C1 segment of cervical spinal cord (tissue), 14 donors: ENCODE measurements at places on chromosomes 3 and 15.

DNA sequence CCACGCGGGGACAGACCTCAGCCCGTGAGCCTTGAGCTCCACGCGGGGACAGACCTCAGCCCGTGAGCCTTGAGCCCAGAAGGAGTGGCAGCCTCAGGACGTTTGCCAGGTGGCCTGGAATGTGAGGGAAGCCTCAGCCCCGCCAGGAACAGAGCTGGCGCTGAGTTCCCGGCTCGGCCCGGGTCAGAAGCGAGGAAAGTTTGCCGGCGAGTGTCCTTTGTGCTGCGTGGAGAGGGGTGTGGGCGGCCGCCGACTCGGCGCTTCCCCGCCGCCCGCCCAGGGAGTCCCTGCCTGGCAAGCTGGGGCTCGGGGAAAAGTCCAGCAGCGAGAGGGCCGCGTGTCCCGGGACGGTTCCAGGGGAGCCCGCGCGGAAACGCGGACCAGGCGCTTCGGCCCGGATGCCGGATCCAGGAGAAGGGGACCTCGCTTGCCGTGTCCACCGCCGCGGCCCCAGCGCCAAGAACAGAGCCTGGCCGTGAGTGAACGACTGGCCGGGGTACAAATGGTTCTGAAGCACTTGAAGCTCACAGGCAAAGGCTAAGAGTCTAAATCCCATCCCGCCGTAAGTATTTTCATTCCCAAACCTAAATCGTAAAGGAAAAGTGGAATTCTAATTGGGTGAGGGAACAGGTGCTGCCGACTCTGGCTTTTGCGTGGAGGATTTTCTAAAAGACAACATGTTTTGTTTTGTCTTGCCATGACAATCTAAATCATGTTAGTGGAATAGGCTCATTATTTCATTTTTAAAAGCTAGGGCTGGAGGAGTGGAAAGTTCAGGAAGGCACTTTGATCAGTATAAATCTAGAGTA is 1.7 kb downstream of the LRRN1 start:
- DNase-seq: no peak

- no peak for DNase-seq
Measured at GRCh38 chr15:71634820-71635560, 175.4 kb upstream of the NR2E3 start.

DNA sequence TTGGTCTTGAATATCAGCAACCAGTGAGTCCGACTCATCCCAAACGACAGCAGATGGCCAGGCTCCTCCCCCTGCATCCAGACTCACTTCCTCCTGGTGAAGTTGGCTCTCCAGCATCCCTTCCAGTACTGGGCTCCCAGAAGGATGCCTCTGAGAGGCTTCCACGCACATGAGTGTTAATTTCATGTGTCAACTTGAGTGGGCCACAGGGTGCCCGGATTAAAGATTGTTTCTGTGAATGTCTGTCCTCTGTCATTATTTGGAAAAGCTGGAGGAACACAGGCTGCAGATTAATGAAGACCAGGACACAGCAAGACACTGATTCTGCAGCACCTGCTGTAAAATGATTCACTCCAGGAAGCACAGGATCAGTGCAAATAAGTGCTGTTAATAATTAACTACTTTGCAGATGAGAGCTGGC is 99.8 kb downstream of the ATP10A start:
- peak; percentile 13 for DNase-seq

DNA sequence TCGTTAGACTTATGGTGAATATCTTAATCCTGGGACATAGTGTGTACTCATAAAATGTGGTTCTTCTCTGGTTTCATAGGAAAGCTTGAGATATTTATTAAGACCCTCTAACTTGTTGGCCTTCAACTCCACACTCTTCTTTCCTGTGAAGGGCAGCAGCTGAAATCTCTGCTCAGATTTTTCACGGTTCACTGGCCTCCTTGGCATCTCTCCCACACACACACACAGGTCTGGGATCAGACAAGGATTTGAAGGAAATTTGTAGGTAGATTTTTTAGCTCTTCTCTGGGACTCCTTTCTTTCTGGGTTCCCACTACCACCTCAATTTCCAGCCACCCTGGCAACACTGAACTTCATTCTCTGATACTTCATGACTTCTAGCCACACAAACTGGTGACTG is 70.2 kb downstream of the MYRIP start:
- no peak for DNase-seq

GRCh38 chr3:26559227-26559626 is 63.3 kb upstream of the LRRC3B start:
- DNase-seq: no peak

- DNase-seq: no peak
Measured at GRCh38 chr3:156964577-156964976, 138.4 kb downstream of the LEKR1 start.

- no peak for DNase-seq
Measured at GRCh38 chr15:83850015-83850414, 196.1 kb downstream of the ADAMTSL3 start.

- no peak for DNase-seq
Measured at GRCh38 chr3:65330072-65330471, 642.3 kb upstream of the ADAMTS9 start.

GRCh38 chr15:91813924-91814323 is 39.6 kb upstream of the SLCO3A1 start:
- DNase-seq: no peak

DNA sequence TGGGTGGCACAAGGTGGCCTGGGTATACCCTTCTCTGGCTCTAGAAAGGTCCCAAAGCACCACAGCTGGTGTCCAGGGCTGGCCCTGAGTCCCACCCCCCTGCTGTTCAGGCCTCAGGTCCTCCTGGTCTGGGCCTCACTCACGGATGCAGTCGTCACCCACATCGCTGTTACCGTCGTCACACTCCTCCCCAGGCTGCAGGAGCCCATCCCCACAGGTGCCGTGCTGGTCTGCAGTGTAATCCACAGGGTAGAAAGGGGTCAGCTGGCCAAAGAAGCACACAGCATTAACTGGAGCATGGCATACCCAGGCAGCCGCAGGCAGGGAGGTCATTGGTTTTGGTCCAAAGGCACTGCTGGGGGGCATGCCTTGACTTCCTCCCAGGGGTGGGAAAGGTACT is 28.4 kb downstream of the EAF1 start:
- no peak for DNase-seq

- no peak for DNase-seq
Measured at GRCh38 chr3:20280257-20280656, 94.3 kb upstream of the SGO1 start.

GRCh38 chr3:193768070-193768394 is 175.0 kb downstream of the OPA1 start:
- no peak for DNase-seq

- DNase-seq: no peak
Measured at GRCh38 chr3:123656691-123657090, 71.8 kb upstream of the HACD2 start.

GRCh38 chr3:128326051-128326823 is 140.5 kb downstream of the DNAJB8 start:
- no peak for DNase-seq

DNA sequence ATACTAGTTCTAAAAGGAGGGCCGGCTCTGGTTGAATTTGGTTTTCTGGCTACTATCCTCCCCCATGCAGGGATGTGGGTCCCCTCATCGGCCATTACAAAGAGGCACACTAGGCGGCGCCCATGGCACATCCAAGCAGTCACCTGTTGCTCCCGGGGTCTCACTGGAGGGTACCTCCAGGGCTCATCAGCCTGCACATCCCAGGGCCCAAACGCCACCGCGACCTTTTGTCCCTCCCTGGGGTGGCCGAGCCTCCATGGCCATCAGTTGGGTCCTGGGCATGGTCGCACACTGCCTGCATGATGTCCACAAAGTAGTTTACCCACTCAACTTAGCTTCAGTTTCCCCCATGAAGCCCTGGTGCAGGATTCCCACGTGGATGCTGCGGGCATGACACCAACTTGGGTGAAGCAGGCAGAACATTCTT is 28.3 kb downstream of the IDH3A start:
- no peak for DNase-seq

DNA sequence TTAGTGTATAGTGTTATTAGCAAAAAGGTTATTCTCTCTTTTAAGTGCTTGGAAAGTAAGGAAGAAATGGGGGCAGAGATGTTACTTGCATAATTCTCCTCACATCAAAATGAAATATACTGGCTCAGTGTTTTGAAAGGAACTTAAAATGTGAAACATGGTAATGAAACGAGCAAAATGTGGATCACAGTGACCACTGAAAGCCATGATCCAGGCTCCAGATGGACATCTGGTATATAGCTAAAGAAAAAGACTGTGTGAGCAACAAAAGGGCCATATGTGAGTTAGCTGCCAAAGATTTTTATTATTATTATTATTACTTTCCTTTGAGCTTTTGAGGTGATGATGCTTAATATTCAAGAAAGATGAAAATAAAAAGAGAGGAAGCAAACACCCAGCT is 89.6 kb downstream of the GAP43 start:
- no peak for DNase-seq

GRCh38 chr3:193656878-193657282 is 63.9 kb downstream of the OPA1 start:
- DNase-seq: no peak

GRCh38 chr3:149554826-149555225 is 80.3 kb downstream of the TM4SF4 start:
- no peak for DNase-seq
